ENCODE measurements at places on chromosomes 3 and 15. TPM values are rescaled to one million over a fixed set of nuclear protein-coding genes. Genes with fewer than 3 reads are reported as not detected.

DNA sequence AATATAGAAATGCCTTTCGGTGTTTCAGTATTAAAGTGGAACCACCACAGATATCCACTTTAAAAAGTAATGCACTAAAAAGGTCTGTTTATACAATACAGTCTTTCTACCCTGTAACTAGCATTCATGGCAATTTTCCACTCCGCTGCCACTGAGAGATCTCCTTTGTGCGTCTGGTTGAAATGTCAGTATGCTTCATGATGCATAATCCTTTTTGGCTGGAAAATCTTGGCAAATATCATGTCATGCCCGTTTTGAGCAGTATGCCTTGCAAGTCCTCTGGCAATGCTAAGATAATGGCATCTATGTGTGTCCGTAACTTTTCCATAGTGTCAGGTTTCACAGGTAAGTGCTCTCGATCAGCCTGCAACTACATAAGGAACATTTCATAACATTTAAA, 30.8 kb upstream of the ARF4 start:
- H3K27me3 ChIP-seq = no peaks in the 10 kb centered on the region
- H3K4me3 ChIP-seq = no peak overlapping the region
- DNase-seq = no peak
- H3K36me3 ChIP-seq = peaks cover 49% of the 10 kb centered on the region

- H3K4me1 ChIP-seq = no peaks in the 10 kb centered on the region
- H3K27me3 ChIP-seq = peaks cover 64% of the 10 kb centered on the region
- no peak for DNase-seq
- no peaks in the 10 kb centered on the region for H3K36me3 ChIP-seq
Measured at GRCh38 chr15:74144153-74144775, 13.9 kb downstream of the ISLR2 start.

DNA sequence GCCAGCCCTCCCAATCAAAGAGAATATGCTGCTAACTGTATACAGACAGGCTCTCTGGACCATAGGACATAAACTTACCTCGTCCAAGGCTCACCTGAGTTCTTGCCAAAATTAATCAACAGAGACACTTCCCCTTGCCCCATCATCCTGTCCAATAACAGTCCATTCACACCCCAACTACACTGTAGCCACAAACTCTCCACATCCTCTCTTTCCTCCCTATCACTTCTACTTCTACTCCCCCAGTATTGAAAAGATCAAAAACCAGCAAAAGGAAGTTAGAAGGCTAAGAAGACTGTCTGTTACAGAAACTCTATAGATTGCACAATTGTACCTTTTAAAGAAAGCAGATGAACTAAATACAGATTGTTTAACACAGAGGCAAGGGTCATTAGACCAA, 133.5 kb upstream of the STT3B start:
- DNase-seq = peak; percentile 62
- H3K4me3 ChIP-seq = no peak overlapping the region
- H3K27ac ChIP-seq = peak overlapping the region; percentile 8
- H3K4me1 ChIP-seq = peaks cover 12% of the 10 kb centered on the region

GRCh38 chr15:94580211-94580885, 349.0 kb downstream of the MCTP2 start:
- H3K4me1 ChIP-seq = peaks cover 34% of the 10 kb centered on the region
- no peaks in the 10 kb centered on the region for H3K36me3 ChIP-seq
- H3K27ac ChIP-seq = peak overlapping the region; percentile 0
- no peak for DNase-seq
- no peak overlapping the region for H3K4me3 ChIP-seq
- peaks cover 70% of the 10 kb centered on the region for H3K27me3 ChIP-seq

DNA sequence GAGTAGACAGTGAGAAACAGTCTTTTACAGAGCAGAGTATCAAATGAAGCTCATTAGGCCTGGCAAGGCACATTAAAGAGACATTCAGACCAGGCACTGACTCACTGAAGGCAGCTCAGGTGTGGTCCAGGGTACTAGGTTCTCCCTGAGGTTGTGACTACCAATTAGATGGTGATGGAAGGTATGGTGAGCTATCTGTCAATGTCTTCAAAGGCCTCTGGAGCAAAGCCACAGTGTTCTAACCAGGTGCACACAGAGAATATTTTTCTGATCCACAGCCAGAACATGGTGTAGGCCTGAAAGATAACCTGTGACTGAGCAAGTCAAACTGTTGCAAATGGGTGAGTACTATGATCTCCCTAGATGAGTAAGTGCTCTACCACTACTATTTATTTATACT, 51.5 kb downstream of the EOMES start:
- no peak overlapping the region for H3K4me3 ChIP-seq
- H3K27ac ChIP-seq = no peak overlapping the region
- H3K27me3 ChIP-seq = no peaks in the 10 kb centered on the region

GRCh38 chr15:82176542-82176941, 86.0 kb downstream of the EFL1 start:
- no peaks in the 10 kb centered on the region for H3K27me3 ChIP-seq
- DNase-seq = no peak
- H3K4me1 ChIP-seq = no peaks in the 10 kb centered on the region
- H3K36me3 ChIP-seq = no peaks in the 10 kb centered on the region
- no peak overlapping the region for H3K27ac ChIP-seq
- no peak overlapping the region for H3K4me3 ChIP-seq

DNA sequence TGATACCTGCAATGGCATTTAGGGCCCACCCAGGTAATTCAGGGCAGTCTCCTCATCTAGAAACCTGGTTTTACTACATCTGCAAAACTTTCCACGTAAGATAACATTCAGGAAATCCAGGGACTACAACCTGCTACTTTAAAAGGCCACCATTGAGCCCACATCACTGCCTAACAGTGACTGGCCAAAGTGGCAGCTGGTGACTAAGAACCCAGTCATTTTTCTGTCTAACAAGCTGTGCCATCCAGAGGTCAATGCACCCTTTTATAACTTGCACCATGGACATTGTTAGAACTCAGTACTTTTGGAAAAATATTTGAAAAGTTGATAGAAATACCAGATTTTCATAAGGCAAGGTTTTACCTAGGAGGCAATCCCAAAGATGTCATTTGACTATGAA, 492.4 kb downstream of the OTOL1 start:
- no peak for DNase-seq
- no peaks in the 10 kb centered on the region for H3K36me3 ChIP-seq
- no peaks in the 10 kb centered on the region for H3K4me1 ChIP-seq
- no peak overlapping the region for H3K27ac ChIP-seq
- H3K4me3 ChIP-seq = no peak overlapping the region

DNA sequence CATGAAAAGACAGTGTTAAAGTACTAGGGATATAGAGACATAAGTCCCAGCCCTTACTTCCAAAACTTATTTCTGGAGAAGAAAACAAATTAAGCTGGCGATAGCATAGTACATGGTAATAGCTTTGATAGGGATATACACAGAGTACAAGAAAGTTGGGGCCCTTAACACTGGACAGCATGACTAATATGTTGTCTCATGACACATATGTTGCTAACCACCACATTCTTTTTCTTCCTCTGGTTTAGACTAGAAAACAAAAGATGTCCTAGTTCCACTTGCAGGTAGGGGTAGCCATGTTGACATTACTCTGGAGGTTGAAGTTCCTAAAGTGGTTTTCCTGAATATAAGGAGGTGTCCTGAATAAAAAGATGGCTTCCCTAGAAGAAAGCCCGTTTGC, 75.3 kb downstream of the RFX7 start:
- peaks cover 32% of the 10 kb centered on the region for H3K4me1 ChIP-seq
- no peak overlapping the region for H3K4me3 ChIP-seq
- no peak overlapping the region for H3K27ac ChIP-seq

- H3K27ac ChIP-seq = no peak overlapping the region
- no peaks in the 10 kb centered on the region for H3K36me3 ChIP-seq
- no peak overlapping the region for H3K4me3 ChIP-seq
- H3K27me3 ChIP-seq = no peaks in the 10 kb centered on the region
Measured at GRCh38 chr3:66029443-66029842, 9.3 kb downstream of the MAGI1 start.

DNA sequence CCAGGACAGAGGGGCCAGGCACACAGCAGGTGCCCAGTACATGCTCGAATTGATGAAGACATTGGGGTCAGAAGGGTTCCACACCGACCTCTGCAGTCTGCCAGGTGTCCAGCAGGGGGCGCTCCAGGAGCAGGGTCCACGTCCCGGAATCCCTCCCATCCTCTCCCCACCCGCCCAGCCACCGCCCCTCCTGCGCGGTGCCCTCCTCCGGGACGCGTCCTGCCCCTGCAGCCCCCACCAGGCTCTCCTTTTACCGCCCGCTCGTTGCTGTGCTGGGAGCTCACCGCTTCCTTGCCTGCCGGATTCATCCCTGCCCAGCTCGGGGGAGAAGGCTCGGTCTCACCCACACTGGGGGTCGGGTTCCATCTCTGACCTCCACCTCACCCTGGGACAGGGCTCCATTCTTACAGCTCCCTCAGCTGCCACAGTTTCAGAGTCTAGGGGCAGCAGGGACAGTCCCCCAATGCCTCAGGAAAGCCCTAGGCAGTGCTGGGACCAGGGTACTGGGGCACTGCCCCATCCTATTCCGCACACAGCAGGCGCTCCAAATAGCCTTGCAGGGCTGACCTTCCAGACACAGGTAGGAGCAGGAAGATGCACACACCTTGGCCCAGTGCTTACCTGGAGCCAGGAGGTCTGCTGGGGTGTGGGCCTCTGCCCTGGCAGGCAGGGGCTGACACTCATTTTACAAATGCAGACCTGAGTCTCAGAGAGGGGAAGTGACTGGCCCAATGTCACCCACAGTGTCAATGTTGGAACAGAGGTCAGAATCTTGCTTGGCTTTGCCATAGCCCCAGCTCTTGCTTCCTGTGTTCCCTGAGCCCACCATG, 31.0 kb downstream of the GRIP2 start:
- H3K4me3 ChIP-seq = no peak overlapping the region
- H3K27me3 ChIP-seq = peaks cover 2% of the 10 kb centered on the region
- no peaks in the 10 kb centered on the region for H3K36me3 ChIP-seq
- peaks cover 3% of the 10 kb centered on the region for H3K4me1 ChIP-seq
- no peak overlapping the region for H3K27ac ChIP-seq

DNA sequence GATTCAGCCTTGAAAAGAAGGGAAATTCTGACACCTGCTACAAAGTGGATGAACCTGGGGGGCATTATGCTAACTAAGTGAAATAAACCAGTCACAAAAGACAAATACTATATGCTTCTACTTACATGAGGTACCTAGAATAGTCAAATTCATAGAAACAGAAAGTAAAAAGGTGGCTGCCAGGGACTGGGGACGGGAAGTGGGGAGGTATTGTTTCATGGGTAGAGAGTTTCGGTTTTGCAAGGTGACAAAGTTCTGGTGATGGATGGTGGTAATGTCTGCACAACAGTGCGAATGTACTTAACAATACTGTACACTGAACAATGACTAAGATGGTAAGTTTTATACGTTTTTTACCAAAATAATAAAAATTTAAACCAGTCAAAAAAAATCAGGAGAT, 4.8 kb downstream of the IDH2 start:
- H3K36me3 ChIP-seq = peaks cover 27% of the 10 kb centered on the region
- peak overlapping the region; percentile 86 for H3K4me3 ChIP-seq
- DNase-seq = peak; percentile 92
- peaks cover 75% of the 10 kb centered on the region for H3K4me1 ChIP-seq
- no peaks in the 10 kb centered on the region for H3K27me3 ChIP-seq

DNA sequence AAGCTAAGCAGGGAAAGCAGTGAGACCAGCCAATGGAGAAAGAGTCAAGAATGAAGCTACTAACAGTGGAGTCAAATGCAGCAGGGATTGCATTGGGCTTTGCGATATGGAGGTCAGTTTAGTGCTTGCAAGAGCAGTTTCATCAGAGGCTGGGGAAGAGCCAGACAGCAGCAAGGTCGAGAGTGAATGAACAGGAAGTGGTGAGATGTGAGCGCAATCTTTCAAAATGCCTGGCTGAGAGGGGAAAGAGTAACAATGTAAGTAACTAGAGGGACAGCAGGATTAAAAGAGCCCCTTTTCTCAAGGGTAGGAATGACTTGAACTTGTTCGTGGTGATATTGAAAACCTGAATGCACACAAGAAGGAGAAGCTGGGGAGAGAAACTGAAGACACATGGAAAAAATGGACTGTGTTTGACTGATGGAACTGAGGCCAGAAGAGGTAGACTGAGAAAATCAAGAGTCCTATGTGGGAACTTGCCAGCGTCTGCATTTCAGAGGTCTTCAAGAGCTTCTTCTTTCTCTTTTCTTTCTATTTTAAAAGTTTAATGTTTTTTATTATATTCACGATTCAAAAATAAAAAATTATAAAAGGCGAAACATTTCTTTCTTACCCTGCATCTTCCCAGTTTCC, 30.6 kb upstream of the GPR160 start:
- no peaks in the 10 kb centered on the region for H3K36me3 ChIP-seq
- peak; percentile 82 for DNase-seq
- peak overlapping the region; percentile 39 for H3K4me3 ChIP-seq
- peak overlapping the region; percentile 15 for H3K27ac ChIP-seq
- no peaks in the 10 kb centered on the region for H3K27me3 ChIP-seq

- no peaks in the 10 kb centered on the region for H3K36me3 ChIP-seq
- no peak overlapping the region for H3K27ac ChIP-seq
- peaks cover 2% of the 10 kb centered on the region for H3K4me1 ChIP-seq
Measured at GRCh38 chr3:138890555-138891187, 55.9 kb upstream of the PIK3CB start.

DNA sequence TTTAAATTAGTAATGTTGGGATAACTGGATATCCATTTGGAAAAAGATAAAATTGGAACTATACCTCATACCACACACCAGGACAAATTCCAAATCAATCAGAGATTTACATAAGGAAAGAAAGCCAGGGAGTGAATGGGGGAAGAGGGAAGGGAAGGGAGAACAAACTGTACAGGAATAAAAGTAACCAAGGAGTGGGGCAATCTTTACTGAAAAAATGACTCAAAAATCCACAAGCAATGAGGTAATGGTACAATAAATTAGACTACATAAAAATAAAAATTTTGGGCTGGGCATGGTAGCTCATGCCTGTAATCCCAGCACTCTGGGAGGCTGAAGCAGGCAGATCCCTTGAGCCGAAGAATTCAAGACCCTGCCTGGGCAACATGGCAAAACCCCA, 82.6 kb downstream of the MLH1 start:
- H3K4me3 ChIP-seq = no peak overlapping the region
- DNase-seq = no peak
- H3K27ac ChIP-seq = no peak overlapping the region
- H3K36me3 ChIP-seq = peaks cover 22% of the 10 kb centered on the region
- H3K4me1 ChIP-seq = peaks cover 15% of the 10 kb centered on the region

GRCh38 chr3:115843206-115843605, 219.9 kb downstream of the GAP43 start:
- no peak for DNase-seq
- no peak overlapping the region for H3K27ac ChIP-seq
- no peaks in the 10 kb centered on the region for H3K36me3 ChIP-seq
- H3K4me1 ChIP-seq = no peaks in the 10 kb centered on the region

Gene GMNC
- total RNA-seq = not detected

Gene PIGZ
- 1.7 TPM for total RNA-seq

Gene MYEF2
- 24.2 TPM for total RNA-seq

Gene ACP3
- total RNA-seq = not detected

Gene DUOXA2
- not detected for total RNA-seq

Gene PLS1
- 4.6 TPM for total RNA-seq

Gene FBXW12
- total RNA-seq = 0.14 TPM

Measured in activated CD4-positive, alpha-beta T cell treated with anti-CD3 and anti-CD28 coated beads, Interleukin-2, amount 10 ng/mL, durations not matched to agents 24 days and 14 days (primary cell).